GM12891 (cell line): ENCODE measurements at places on chromosomes 7 and 10.

GRCh38 chr7:18497082-18497481 lies 1.5 kb downstream of the HDAC9 start:
- DNase-seq = no peak

GRCh38 chr7:874031-874749 lies 2.2 kb upstream of the GET4 start:
- no peak for DNase-seq

- no peak for DNase-seq
Observed at GRCh38 chr10:93383562-93383981, 98.6 kb downstream of the MYOF start.

GRCh38 chr7:105963038-105963667 lies at the start of gene CDHR3:
Gene CDHR3 (plus strand): TSS chr7:105963264. CDS start chr7:105963319, 55 bp downstream.
- DNase-seq = no peak

DNA sequence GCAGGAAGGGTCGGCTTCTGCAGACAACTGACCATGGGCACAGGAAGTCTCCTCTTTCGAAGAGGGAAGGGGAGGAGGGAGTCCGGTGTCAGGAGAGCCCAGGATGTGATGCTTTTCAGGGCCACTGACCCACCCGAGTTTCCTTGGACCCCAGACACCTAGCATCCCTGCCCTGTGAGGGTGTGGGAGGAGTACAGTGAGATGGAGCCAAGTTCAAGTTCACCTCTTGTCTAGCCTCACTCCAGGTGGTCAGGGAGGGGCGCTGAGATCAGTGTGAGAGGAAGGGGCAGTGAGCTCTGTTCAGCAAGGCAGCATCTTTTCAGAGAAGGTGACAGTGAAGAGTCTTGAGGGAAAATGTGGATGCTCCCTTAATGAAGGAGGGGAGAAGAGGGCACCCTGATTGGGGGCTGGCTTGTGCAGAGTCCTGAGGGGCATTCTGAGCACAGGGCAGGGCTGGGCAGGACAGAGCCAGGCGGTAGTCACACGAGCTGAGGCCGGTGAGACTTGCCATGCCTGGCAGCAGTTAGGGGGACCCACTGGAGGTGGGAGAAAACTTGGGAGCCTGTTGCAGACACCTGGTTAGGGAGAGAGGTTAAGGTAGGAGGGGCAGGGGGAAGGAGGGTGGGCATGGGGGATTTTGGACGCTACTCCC lies 49.7 kb downstream of the ADCY1 start:
- DNase-seq = no peak

DNA sequence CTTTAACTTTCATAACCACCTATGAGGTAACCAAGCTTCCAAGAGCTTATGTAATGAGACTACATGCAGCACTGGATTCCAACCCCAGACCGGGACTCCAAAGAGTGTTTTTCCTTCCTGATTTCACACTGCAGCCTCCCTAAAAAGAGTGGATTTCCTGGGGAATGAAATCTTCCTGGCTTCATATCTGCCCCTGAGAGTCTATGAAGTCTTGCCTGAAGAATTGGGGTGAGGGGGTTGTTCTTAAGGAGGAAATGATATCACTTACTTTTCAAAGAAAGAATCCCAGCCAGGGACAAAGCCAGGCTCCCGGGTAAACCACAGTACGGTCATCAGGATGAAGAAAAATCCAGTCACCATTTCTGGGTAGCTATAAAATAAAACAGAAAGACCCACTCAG lies 29.7 kb downstream of the STMP1 start:
- DNase-seq = no peak

DNA sequence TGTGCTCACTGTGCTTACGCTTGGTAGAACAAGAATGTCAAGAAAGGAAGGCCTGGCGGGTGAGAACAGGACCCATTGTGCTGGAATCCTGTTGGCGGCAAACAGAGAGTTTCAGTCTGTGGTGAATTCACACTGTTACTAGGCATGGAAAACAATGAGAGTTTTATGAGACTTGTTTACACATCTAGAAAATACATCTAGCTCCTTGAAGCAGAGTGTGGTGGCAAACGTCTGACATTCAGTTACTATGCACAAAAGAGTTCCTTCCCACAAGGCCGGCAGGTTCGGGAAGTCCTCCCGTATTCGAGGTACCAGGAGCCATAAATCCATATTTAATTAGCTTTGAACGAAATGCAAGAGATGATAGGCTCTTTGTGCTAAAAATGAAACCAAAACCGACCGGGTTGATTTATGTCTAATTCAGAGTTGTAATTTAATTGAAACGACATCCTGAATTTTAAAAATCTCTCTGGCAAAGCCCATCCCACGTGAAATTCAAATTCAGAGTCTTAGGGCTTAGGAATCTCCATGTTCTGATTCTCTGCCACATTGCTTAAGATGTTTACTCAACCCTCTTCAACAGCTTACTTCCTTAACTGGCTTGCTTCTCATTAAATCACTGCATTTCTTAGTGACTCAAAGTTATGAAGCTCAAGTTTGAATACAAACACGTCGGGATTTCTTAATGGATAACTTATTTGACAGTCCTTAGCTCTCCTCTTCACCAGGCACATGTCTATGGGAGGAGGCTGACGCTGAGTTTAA lies 299.9 kb upstream of the PITRM1 start:
- no peak for DNase-seq

- no peak for DNase-seq
Observed at GRCh38 chr7:99504281-99504602, 220 bp upstream of the ZKSCAN5 start.

DNA sequence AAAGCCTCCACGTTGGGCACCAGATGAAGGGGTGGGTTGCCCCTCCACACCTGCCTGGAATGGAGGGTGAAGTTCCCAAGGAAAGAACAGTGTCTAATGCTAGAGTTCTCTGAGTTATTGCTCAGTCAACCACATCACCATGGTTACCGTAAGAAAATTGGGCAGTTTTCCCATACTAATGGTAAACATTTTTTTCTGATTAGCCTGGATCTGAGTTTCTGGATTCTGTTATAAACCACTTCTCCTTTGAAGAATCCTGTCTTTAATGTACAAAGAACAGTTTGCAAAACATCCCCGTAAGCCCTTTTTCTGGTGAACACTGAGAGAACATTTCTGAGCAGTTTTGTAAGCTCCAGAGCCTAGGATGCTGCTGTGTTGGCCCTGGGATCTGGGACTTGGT lies 45.5 kb downstream of the ABCC2 start:
- DNase-seq = no peak

GRCh38 chr7:51977913-51978312 lies 661.3 kb upstream of the COBL start:
- no peak for DNase-seq

GRCh38 chr7:151435103-151435916 lies 4.6 kb downstream of the CRYGN start:
- no peak for DNase-seq

- no peak for DNase-seq
Observed at GRCh38 chr7:138091032-138091431, 14.8 kb downstream of the AKR1D1 start.

DNA sequence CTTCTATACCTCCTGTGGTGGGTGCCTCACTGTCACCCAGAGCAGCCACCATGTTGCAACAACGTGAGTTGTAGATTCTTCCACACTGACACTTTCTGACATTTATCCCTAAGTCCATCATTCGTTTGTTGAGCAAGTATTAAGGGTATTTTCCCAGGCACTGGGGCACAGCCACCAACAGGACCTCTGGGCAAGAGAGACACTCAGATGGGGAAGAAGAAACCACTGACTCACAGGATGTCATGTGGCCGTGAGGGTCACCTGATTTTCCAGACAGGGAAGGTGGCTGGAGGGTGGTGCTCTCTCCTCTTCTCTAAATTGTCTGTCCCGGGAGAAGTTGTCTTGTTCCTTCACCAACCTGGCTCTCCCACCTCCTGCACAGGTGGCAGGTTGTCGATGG lies 51.7 kb upstream of the PPIF start:
- no peak for DNase-seq

- DNase-seq = no peak
Observed at GRCh38 chr7:29099896-29100847, 46.2 kb downstream of the CPVL start.

- DNase-seq = no peak
Observed at GRCh38 chr10:89364531-89364930, 13.3 kb upstream of the IFIT1B start.

GRCh38 chr10:7794251-7795026 lies 6.5 kb downstream of the ATP5F1C start:
- no peak for DNase-seq

- no peak for DNase-seq
Observed at GRCh38 chr10:7025296-7025695, 385.5 kb downstream of the SFMBT2 start.

- DNase-seq = no peak
Observed at GRCh38 chr10:15745751-15746150, 26.0 kb upstream of the ITGA8 start.

DNA sequence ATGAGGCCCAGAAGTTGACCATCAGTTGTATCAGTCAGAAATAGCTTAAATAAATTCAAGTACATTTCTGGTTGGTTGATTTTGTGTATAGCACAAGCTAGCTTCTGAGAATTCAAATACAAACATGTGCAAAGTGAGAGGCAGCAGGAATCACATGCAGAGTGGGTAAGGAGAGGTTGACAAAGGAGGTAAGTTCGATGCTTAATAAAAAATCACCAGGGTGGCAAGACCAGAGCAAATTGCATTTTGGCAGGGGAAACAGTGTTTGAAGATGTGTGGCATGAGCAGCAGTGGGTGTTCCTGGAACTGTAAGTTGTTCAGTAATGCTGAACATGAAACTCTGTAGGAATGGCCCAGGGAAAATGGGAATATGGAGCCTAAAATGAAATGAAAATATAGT lies 52.6 kb downstream of the GNAI1 start:
- DNase-seq = no peak
